IPS DF 19.7 (cell line): ENCODE measurements at places on chromosomes 1 and 21.

- DNase-seq = no peak
These were observed 524 bp downstream of the TP53BP2 start for GRCh38 chr1:223845037-223845809.

- peak; percentile 45 for DNase-seq
These were observed 1047.3 kb downstream of the ADGRL2 start for GRCh38 chr1:82848043-82848442.

DNA sequence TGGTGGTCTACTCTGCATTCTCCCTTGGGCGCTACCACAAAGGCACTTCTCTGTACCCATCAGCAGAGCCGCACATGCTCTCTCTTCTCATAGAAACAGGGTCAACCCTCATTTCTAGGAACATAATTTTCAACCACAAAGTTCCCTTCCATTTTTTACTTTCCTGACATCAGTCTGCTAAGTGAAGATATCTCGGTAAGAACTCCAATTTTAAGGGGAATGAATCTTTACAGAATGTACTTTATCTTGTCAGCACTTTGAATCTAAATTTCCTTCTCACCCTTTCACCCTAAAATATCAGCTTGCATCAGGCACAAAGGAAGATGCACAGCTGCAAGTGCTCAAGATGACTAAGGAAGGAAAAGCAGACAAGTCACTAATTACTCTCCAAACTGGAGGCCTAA is 545.9 kb downstream of the SMYD3 start:
- DNase-seq = no peak

GRCh38 chr1:99106274-99106673 is 101.6 kb upstream of the PLPPR5 start:
- no peak for DNase-seq

DNA sequence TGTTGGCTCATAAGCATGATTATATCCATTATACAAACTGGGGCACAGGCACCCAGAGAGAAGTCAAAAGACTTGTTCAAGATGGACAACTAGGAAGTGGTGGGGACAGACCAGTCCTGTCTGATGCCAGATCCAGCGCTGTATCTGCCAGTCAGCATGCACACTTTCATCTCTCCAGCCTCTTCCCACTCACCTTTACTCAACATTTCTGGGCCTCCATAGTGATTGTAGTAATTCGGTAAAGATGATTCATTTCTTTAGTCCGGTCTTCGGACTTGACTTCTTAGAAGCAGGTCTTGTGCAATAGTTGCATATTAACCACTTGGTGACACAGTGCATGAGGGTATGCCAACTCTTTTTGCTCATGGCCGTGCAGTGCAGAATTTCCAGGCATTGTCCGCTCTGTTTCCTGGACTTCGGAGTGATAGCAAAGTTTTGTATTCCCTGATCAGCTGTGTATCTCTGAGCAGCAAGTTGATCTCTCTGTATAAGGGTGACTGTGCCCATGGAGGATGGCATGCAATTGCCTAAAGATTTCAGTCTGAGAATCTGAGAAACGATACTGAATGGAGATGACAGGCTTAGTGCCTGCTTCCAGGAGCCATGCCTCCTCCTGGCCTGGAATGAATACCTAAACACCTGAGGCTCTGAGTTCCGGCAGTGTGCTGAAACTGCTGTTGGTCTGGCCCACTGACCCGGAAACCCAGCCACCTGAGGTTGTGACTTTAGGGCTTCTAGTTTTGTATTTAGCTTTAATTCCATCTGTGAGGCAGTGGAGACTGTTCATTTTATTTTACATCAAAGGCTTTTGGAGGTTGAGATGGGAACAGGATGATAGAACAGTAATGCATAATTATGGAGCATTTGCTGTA is 39.0 kb downstream of the GALNT2 start:
- DNase-seq = no peak

GRCh38 chr1:162284206-162284955 is 92.3 kb downstream of the SPATA46 start:
- no peak for DNase-seq

- DNase-seq = no peak
These were observed 29.7 kb downstream of the ENO1 start for GRCh38 chr1:8848663-8849386.

GRCh38 chr1:151166505-151166956 is 587 bp downstream of the SCNM1 start:
- no peak for DNase-seq

DNA sequence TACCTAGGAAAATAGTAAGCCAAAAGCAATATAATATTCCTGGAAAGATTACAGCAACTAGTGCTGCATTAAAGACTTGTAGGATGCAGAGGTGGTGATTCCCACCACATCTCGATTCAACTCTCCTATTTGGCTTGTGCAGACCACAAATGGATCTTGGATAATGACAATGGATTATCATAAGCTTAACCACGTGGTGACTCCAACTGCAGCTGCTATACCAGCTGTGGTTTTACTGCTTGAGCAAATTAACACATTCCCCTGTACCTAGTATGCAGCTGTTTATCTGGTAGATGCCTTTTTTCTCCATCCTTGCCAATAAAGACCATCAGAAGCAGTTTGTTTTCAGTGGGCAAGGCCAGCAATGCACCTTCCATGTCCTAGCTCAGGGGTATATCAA is 542.7 kb upstream of the ADGRL4 start:
- DNase-seq = no peak

DNA sequence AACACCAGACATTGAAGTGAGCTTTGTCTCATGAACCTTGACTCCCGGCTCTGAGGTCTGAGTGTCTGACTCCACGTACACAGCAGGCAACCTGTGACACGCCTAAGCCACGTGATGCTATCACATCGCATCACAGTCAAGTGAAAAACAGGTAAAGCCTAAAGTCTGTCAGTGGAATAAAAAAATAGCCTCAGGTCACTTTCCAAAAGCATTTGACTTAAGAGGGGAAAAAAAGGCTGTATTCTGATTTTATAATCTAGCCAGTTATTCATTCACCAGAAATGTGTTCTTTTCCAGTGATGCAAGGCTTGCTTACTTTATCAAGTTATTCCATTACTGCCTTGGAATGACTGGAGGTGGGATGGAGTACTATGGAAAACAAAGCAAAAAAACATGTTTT is 163.2 kb upstream of the HMCN1 start:
- DNase-seq = no peak

- no peak for DNase-seq
These were observed 2.5 kb downstream of the PPT1 start for GRCh38 chr1:40094466-40095110.

DNA sequence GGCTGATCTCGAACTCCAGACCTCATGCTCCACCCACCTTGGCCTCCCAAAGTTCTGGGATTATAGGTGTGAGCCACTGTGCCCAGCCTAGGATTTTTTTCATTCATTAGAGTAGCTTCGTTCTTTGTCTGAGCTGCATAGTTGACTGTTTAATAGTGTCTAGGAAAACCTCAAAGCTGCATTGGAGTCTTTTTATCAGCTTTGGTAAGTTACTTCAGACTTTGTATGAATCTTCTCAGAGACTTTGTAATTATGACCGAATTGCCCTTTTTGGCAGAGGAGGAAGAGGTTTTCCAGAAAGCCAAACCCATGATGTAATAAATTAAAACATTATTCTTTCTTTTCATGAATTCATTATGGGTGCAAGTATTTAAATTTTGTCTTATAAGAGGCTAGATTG is 5.1 kb downstream of the DNAJB4 start:
- DNase-seq = no peak

DNA sequence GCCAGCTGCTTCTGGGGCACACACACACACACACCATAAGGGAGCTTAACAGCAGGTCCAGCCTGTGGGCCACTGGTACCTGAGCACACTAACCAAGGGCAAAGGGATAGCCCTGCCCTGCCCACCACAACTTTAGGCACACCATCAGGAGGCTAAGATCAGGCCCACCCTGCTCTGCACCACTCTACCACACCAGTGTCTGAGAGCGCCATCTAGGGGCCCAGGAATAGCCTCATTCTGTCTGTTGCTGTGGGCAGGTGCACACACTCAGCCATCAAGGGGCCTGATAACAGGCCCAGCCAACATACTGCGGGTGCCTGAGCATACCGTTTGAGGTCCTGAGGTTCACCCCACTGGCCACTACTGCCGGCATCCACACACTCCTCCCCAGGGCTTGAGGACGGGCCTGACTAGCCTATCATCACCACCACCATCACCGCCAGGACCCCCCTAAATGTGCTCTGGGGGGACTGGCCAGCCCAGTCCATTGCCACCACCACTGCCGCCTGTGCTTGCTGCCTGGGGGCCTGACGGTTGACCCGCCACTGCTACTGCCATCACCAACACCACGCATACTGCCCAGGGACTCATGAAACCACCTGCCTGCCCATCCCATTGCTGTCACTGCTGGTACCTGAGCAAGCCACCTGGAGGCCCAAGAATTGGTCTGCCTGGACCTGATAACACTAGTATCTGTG is 31.3 kb downstream of the NSL1 start:
- DNase-seq = peak; percentile 47

DNA sequence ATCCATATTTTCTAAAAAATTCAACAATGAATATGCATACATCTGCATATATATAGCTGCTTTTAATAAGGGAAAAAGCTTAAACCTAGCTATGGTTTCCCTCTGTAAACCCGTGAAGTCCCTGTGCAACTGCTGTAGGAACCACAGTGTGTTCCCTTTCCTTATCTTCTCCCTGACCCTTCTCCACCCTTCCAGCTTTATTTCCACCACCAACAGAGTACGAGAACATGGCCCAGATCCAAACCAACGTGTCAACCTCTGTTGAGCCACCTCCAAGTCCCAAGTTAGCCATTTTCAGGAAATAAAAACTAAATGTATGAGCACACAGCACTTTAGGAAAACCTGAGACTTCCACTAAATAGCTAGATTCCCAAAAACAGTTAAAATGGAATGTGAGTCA is 20.3 kb downstream of the SUSD4 start:
- no peak for DNase-seq

DNA sequence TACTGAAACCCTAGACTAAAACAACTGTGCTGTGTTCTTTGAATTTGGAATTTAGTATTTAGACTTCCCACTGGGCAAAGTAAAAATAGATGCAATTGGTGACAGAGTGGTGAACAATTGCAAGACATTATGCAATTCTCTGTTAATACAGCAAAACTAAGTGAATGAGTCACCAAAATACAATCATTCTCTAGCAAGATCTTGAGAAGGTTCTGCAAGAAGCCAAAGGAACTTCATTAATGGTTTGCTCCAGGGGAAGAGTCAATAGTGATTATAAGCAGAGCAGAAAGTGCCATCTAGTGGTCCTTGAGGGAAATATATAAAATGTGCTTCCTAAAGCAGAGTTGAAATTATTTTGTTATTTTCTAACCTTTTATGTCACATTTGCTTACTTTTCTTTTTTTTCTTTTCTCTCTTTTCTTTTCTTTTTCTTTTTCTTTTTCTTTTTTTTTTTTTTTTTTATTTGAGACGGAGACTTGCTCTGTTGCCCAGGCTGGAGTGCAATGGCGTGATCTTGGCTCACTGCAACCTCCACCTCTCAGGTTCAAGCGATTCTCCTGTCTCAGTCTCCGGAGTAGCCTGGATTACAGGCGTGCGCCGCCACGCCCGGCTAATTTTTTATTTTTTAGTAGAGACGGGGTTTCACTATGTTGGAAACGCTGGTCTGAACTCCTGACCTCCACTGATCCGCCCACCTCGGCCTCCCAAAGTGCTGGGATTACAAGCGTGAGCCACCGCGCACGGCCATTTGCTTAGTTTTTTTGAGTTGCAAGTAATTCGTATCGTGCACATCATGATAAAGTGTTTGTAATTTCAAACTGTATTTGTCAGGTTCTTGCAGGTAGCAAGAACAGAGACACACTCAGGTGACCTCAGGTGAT is 99.2 kb downstream of the CTH start:
- DNase-seq = no peak

- no peak for DNase-seq
These were observed 118.7 kb upstream of the KIF26B start for GRCh38 chr1:245036102-245036501.

DNA sequence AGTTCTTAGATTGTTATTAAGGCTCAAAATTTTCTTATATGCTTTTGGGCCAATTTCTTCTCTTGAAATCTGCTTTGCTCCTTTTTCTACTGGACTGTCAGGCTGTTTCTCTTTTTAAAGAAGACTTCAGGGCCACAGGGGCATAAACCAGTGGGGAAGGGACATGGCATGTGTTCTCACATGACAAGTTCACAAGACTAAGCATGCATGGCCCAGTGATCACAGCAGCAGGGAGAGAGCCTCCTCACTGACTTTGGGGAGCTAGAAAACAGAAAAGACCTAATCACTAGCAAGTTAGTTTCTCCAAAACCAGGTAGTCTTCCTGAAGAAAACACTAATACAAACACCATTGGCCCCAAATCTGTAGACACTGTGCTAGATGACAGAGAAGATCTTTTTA is 64.8 kb downstream of the RAB3GAP2 start:
- no peak for DNase-seq

DNA sequence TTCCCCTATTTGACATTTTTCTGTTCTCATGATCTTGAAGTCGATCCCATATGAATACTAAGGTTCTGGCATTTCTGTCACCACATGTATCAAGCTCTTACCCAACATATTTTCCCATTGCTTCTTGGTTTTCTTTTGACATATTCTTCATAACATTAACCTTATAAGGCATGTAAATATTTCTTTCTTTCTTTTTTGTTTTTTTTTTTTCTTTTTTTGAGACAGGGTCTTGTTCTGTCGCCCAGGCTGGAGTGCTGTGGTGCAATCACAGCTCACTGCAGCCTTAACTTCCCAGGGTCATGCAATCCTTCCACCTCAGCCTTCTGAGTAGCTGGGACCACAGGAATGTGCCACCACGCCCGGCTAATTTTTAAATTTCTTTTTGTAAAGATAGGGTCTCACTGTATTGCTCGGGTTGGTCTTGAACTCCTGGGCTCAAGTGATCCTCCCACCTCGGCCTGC is 33.1 kb upstream of the ERRFI1 start:
- no peak for DNase-seq

DNA sequence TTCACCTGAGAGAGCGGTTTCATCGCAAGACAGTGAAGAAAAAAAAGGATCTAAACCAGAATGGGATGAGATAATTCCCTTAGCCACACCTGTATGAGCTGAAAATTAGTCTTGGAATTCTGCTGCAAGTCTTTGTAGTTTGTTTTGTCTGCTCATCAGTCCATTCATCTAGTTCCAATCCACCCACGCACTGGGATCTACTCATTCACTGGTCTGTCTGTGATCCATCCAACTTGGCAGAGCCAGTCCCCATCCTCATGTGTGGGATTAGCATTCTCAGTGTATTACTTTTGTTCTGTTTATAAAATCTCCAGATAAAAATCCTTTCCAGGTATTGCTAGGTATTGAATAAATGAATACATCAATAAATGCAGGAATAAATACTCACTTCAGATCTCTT is 266.5 kb upstream of the USP24 start:
- DNase-seq = no peak

- no peak for DNase-seq
These were observed 326.7 kb downstream of the PAPPA2 start for GRCh38 chr1:176789571-176790090.

DNA sequence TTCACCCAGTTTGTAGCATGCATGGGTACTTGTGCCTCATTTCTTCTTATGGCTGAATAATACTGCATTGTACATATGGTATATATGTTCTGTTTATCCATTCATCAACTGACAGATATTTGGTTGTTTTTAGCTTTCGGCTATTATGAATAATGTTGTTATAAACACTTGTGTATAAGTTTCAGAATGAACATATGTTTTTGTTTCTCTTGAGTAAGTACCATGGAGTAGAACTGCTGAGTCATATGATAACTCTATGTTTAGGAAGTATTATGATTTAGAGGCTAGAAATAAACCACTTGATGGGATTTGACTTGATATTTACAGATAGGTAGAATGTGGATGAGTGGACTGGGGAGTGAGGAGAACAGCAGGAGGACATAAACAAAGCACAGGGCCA is 48.6 kb downstream of the WNT2B start:
- no peak for DNase-seq
